ENCODE measurements at places on chromosomes 7 and 10.
A peak's percentile ranks its signal among the peaks of the same experiment; 100 is the strongest.

DNA sequence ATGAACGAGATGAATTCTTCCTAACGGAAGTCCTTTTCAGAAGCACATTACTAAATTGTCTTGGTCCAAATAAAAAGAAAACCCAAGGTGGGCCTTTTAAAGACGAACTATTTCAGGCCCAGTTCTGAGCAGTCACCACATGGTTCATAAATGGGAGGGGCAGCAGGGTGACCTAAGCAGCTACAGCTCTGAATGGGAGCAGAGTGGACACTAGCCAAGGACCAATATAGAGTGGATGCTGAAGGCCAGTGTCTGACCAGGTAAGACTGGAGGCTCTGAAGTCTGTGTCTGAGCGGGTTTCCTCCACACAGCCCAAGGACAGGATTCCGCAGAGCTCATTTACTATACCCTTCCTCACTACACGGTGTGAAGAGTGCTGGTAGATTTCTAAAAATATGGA lies 159.1 kb downstream of the TMEM26 start:
- no peak for DNase-seq

DNA sequence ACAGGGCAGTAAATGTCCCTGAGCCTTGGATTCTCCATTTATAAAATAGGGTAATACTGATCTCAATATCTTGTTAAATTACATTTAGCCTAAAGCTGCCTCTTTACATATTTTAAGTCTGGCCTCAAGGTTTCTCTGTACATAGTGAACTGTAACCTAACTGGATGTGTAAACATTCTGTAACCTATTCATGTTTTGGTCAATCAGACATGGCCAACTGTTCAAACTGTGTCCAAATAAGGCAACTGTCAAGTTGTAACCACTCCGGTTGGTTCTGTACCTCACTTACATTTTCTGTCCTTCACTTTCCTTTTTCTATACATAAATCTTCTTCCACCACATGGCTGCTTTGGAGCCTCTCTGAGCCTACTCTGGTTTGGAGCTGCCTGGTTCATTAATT lies 107.1 kb upstream of the ITGB1 start:
- DNase-seq, result no peak

- DNase-seq, result no peak
Observed at GRCh38 chr7:2411815-2412586, 8.6 kb downstream of the CHST12 start.

GRCh38 chr7:25928549-25929330 lies 223.3 kb upstream of the NFE2L3 start:
- DNase-seq, result no peak

GRCh38 chr7:108049962-108050361 lies 47.0 kb upstream of the LAMB1 start:
- DNase-seq, result no peak

DNA sequence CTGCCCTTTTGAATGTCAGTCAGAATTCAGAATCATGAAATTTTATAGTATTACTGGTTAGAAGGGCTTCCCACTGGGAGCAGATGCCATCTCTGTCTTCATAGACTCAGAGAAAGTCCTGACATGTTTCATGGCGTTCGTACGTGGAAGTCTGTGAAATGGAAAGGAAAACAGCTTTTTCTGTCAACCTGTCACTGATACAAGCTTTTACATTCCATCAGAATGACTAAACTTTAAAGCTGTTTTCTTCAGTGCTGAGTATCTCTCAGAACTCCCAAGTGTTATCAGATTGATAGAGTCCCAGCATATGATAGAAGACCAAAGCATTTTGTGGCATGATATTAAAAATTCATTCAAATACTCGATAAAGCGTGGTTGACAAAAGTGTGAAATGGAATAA lies 726.7 kb upstream of the GALNT17 start:
- no peak for DNase-seq

DNA sequence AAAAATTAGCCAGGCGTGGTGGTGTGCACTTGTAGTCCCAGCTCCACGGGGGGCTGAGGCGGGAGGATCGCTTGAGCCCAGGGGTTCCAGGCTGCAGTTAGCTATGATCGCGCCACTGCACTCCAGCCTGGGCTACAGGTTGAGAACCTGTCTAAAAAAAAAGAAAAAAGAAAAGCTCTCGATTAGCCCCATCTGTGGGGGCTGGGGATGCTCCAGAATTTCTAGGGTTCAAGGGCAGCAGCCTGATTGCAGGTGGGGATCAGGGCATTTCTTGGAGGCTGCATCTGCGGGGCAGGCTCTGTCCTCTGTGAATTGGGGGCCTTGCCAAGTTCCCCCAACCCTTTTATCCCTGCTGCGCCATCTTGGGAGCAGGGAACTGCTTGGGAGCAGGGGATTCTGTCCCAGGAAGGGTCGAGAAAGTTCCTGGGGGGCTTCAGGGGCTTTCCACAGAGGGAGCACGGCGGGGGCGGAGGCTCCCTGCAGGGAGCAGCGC lies 651 bp upstream of the ARPC1A start:
- DNase-seq, result no peak

DNA sequence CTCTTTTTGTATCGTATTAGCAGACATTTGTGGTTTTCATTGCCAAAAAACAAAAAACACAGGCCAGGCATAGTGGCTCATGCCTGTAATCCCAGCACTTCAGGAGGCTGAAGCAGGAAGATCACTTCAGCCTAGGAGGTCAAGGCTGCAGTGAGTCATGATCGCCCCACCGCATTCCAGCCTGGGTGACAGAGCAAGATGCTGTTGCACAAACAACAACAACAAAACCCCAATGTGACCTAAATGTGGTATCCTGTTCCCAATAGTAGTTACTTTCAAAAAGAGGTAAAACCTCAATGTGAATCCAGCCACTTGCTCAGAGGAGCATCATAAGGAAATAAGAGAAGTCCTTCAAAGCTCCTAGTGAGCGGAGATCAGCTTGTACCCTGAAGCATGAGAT lies 45.8 kb upstream of the SKAP2 start:
- peak; percentile 93 for DNase-seq

DNA sequence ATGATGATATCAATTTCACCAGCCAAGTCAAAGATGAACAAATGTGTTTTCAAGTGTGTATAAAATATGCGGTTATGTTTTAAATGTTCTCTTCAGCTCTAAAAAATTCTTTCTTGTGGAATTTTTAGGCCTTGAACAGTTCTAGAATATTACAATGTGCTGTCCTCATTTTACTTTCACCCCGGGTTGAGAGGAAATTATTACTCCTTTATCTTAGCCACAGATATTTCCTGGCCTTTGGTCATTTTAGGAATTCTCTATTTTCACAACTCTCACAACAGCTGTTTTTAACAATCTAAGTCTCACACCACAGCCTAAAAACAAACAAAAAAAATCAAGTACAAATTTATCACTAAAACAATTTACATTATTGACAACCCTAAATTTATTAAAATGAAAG lies 112.2 kb upstream of the HGF start:
- no peak for DNase-seq

GRCh38 chr10:79266084-79266483 lies 81.2 kb upstream of the PPIF start:
- DNase-seq, result no peak
